Thymus (tissue), 14 donors: ENCODE measurements at places on chromosomes 13 and 19.

DNA sequence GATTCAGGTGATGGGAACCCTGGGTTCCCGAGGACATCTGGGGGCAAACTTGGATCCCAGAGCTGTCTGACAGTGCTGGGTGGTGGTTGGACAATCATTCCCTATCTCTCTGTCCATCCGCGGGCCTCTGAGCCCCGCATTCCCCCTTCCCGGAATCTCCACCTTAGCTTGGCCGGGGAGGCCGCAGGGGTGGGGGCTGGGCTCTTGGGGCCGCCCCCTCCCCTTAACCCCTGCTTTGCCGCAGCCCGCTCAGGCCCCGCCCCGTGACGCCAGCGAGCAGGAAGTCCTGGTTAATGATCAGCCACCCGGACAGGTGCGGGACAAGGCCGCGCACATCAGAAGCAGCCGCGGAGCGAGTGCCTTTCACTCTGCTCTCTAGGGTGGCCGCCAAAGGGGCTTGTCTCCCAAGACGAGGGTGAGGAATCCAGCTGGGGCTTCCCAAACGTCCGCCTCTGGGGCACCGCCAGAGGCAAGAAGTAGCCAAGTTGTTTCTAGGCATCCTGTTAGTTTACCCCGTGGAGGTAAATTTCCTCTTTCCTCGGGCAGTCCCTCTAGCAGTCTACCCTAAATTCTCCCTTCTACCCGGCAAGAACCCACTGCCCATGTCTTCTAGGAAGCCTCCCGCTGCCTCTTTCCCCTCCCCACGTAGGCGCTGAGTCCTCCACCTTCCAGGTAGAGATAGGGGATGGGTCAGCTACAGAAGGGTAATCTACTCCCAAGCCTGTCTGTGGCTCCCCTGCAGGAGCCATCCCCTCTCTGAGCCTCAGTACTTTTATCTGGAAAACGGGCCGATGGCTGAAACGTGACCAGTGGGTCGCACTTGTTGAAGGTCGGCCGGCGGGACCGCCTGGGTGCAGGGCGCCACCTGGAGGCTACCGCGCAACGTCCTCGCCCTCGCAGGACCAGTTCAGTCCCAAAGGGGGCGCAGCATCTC is 3.0 kb downstream of the IRF2BP1 start:
- peak; percentile 88 for DNase-seq

DNA sequence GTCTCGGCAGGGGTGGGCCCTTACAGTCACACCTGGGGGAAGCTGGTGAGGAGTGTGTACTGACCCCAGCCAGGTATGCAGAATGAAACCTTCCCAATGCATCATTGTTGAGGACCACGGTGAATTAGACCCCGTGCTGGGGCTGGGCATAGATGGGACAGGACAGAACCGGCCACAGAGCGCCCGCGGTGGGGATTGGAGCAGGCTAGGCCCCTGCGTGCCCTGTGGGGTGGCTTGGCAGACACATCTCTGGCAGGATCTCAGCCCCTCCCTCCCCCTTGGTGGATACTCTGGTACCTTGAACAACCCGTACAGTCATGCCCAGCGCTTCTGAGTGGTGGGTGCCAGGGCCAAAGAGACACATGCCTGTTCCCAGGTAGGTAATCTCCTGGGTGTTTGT is 200.6 kb downstream of the TEX29 start:
- no peak for DNase-seq

DNA sequence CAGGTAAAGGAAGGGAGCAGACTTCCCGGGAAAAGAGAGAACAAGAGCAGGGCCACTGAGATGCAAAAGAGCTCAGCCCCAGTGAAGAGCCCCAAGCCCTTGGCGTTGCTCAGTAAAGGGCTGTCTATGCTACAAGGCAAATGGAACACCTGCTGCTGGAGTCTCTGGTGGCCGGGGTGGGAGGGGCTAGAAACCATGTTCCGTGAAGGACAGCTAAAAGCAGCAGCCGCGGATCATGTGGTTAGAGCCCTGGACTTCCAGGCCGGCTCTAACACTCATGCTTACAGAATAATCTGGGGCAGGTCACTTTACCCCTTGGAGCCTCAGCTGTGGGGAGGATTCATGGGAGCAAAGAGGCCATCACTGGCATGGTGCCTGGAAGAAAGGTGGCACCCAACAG is 17.8 kb downstream of the POU2F2 start:
- peak; percentile 21 for DNase-seq

DNA sequence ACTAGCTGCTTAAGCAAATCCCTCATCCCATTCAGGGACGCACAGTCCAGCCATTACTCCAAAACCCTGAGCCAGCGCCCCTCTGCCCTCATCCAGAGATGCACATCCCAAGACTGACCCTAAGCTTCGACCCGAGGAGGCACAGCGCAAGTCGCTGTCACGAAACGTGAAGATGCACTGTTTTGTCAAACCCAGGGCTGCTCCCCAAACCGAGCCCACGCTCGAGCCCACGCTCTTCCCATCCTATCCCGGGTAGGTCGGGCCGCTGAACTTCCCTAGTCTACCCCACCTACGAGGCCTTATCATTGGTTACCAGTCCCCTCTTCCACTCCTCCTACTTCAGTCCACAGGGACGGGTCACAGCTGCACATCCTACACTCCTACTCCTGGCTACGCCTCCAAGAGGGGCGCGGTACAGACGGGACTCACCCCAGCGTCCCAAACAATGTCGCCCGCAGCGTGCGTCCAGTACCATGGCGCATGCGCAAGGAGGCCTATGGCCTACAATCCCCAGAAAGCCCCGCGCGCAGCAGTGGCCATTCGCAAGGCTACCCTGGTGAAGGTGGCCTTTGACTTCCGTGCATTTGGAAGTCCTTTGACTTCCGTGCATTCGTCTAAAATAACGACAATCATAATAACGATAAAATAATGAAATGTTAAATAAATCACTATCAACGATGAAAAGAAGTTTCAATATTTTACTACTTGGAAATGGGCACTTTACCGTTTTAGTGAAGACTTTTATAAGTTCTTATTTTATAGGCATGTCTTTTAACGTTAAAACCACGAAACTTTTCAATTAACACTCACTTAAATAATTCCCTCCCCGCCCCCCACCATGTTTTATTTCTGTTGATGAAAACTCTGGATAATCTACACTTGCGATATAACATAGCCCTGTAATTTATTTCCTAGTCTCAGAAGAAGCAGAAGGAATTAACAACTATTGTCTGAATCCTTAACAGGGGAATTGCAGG is at the start of gene ZNF285:
Gene ZNF285 (minus strand): TSS at position 470 of the 977 bp plus-strand sequence. CDS start 4,395 bp downstream, outside the sequence.
- peak; percentile 68 for DNase-seq

- DNase-seq: no peak
Observed at GRCh38 chr13:48731001-48731658, 77.4 kb downstream of the CYSLTR2 start.

- no peak for DNase-seq
Observed at GRCh38 chr19:38061294-38061693, 154.3 kb downstream of the SIPA1L3 start.

GRCh38 chr13:32428581-32429432 is 877 bp upstream of the N4BP2L1 start:
- no peak for DNase-seq

DNA sequence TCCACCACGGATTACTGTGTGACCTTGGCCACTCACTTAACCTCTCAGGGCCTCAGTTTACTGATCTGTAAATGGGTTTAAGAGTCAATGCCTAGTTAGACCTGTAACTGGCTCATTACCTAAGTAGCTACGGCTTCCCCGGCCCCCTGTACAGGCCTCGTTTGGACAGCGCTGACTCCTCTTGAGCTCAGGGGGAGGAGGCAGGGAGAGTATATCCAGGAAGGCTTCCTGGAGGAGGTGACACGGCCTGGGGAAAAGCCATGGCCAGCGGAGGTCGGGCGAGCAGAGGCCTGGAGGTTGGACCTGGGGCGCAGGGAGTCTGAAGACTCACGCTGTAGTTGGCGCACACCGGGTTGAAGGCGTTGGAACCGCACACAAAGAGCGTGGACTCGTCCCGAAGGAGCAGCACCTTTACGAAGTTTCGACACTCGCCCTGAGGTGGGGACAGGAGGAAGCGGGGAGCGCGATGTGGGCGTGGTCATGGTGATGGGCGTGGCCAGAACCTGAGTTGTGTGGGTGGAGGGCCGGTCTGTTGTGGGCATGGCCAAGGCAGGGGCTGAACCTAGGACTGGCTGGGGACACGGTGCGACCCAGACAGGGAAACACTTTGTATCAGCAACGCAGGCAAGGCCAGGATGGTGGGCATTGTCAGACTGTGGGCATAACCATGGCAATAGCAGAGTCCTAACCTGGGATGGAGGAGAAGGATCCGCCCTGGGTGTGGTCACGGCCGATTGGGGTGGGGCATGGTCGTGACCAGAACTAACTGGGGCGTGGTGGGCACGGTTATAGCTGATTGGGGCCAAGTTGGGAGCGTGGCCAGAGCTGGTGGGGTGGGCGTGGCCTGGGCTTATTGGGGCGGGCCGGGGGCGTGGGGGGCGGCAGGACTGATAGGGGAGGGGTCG is 3.6 kb downstream of the SEMA6B start:
- no peak for DNase-seq

DNA sequence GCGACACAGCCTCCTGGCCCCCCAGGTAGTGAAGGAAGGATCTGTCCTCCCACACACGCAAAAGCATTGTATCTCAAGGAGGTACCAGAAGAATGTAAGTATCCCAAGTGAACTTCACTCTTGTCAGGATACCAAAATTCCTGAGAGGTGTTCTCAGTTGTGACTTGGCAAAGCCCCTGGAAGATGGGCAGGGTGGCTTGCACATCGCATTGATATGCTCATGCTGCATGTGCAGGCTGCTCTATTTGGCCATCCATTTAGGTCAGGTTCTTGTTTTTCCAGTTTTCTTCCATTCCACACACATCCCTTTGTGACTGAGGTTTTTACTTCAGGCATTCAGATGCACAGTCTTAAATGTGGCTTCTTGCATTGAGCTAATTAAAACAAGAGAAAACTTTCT is 382.8 kb downstream of the FOXO1 start:
- DNase-seq: no peak

- DNase-seq: no peak
Observed at GRCh38 chr19:12778017-12778904, 2.9 kb upstream of the HOOK2 start.

DNA sequence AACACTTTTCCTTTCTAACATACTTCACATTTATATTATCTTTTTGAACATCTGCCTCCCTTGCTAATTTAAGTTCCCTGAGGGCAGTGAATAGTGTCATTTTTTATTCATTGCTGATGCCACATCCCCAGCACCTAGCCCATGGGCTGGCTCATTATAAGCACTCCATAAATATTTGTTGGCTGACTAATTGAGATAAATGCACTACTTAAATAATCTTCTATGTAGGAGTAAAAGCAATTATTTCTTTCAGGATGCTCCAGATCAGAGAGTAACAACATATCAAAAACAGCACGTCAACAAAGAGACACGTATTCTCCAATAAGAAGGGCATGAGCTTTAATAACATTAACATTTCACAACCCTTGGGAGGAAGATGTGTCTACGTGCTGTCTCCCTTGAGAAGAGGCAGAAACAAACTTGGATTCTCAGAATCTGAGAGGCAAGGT is 228.2 kb downstream of the LHFPL6 start:
- no peak for DNase-seq

DNA sequence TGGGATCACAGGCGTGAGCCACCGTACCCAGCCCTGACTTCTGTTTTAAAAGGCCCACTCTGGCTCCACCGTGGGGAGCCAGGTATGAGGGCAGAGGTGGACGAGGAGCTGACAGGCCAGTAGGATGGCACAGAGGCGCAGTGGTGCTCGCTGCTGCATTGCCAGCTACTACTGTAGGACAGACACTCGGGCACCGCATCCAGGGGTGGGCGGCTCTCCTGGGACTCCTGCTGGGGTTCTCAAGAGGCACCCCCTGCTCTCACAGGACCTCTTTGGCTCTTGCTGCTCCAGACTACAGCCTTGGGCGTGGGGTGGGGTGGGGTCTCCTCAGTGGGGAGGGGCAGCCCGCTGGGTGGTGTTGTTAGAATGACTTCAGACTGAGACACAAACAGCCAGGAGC is 53.4 kb downstream of the LATS2 start:
- no peak for DNase-seq

DNA sequence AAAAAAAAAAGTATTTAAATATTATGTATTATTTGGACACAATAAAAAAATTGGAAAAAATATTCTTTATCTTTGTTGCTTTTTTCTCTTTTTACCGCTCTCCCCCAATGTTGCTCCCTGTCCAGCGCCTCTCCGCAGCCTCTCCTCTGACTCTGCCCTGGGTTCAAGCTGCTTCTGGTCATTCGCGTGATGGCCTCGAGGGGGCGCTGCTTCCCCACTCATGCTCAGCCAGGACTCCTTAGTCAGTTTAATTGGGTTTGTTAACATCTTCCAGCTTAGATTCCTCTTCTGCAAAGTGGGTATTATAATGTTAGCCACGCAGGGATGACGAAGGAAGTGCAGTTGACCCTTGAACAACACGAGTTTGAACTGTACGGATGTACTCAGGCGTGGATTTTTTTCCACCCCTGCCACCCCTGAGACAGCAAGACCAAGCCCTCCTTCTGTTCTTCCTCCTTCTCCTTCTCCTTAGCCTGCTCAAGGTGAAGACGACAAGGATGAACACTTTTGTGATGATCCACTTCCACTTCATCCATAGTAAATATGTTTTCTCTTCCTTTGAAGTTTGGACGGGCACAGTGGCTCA is 4.9 kb upstream of the NWD1 start:
- DNase-seq: peak; percentile 40

DNA sequence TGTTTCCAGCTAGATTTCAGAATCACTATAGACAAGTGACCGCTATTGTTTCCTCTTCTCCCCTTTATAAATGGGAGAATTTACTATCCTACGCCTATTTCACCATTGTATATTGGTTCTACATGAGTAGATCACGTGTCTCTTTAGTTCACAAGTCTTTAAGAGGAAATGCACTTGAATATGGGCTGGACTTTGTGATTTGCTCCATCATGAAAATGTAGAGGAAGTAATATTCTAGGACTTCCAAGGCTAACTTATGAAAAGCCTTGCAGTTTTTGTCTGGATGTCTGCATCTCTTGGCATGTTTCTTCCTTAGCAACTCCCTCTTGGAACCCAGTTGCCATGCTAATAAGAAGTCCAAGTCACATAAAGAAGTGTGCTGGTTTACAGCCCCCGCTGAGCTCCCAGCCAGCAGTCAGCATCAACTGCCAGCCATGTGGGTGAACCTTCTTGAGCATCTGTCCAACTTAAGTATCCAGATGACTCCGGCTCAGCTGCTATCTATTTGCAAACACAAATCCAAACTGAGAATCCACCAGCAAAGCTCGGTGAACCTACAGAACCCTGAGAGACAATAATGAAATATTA is 4.8 kb upstream of the FBXL3 start:
- DNase-seq: no peak

DNA sequence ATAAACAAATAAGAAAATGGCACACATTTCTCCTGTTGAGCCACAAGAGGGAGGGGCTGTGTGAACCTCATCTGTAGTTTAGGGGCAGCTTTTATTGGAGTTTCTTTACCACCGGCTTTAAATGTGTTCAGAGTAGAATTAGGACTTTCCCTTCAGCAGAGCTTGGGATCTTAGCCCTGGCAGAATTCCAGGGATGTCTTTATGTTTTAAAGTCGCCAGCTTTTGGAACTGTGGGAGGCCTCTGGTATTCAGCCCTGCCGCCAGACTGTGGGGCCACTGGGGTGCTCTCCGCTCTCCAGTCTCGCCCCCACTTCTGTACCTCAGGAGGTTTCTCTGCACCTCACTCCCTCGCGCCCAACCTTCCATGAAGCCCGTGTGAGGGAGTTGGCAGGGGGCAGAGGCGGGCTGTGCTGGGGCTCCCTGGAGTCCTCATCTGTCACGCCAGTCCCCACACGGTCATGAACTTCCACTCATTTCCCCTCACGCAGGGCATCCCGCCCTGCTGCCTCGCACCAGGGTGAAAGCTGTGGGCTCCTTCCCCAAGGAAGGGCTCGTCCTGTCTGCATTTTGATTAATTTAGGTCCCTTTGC is 31.5 kb downstream of the CCDC8 start:
- no peak for DNase-seq

GRCh38 chr13:75489502-75490263 is 7.7 kb upstream of the TBC1D4 start:
- DNase-seq: no peak

- no peak for DNase-seq
Observed at GRCh38 chr19:50312967-50313811, 16.0 kb downstream of the KCNC3 start.
